DMS 273 treated with DMSO at 0.1 percent for 48 hours (cell line): ENCODE measurements at places on chromosomes 12 and 14.
A peak's percentile ranks its signal among the peaks of the same experiment; 100 is the strongest.

- DNase-seq = no peak
Measured at GRCh38 chr12:27616356-27617142, 79.7 kb upstream of the REP15 start.

DNA sequence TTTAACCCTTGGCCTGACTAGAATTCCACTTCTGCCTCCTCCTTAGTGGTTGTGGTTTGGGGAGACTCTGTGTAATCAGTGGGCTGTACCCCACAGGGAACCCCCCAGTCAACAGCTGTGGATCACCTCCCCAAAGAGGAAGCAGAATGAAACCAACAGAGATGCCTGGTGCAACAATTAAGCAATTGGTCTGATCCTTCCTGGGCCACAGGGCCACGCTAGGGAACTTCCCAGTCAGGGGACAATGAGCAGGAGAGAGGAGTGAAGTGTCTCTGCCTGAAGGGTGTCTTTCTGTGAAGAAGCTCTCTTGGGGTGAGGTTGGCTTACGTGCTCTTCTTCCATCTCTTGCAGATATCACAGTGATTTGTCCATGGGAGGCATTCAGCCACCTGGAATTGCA lies 8.2 kb downstream of the PDE6H start:
- no peak for DNase-seq

GRCh38 chr14:90399541-90400444 lies 3.0 kb downstream of the CALM1 start:
- peak; percentile 89 for DNase-seq

DNA sequence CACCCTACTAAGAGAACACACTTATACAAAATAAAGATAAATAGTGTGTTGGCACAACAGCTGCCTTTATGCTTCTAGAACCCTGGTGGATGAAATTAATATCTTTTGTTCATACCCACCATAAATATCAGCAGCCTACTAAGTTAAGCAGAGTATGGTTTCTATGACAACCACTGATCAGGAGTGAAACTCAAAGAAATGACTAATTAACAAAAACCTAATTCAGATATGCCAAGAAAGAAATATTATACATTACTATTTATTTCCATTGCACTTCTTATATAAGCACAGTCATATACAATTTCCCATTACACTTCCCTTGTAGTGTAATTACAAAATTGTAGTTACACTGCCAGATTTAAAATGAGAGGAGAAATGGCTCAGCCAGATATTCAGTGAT lies 164.1 kb upstream of the CDKN3 start:
- no peak for DNase-seq

DNA sequence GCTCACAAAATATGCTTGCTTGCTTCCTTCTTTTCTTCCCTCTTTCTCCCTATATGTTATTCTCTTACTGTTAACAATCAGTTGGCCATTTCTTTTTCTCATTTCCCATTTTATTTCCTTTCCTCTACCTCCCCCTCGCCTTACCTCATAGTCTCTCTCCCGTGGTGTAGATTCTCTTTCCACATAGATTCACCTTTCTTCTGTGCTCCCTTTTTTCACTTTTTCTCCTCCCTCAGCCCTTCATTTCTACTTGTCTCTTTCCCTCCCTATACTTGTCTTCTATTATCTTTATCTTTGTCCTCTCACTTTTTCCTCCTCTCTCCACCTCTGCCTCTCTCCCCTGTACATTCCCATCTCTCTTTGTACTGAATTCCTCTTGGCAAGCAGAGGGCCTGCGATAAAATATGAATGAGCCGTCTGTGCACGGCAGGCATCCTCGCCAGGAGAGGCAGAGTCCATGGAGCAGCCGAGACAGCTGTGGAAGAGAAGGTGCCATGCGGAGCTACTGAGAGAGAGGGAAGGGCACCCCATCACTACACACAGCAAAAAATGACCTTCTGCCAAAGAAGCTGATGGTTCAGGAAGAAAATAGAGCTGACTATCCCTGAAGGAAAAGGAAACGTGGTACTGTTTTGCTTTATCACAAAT lies 12.1 kb downstream of the C14orf93 start:
- peak; percentile 49 for DNase-seq

GRCh38 chr12:113939867-113940266 lies 26.3 kb downstream of the RBM19 start:
- DNase-seq = no peak

GRCh38 chr14:97366400-97366799 lies 569.2 kb downstream of the VRK1 start:
- DNase-seq = no peak

- no peak for DNase-seq
Measured at GRCh38 chr12:108663324-108664015, 29.8 kb upstream of the SELPLG start.

DNA sequence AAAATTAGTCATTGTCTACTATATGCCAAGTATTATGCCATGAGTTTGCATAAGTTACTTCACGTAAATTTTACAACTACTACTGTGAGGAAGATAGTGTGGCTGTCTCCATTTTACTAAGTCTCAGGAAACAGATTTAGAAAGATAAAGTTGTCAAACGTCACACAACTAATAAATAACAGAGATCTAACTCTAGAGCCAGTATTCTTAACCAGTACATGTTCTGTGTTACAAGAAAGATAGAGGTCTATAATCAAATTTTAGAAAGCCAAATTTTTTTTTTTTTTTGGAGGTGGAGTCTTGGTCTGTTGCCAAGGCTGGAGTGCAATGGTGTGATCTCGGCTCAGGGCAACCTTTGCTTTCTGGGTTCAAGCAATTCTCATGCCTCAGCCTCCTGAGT lies 14.2 kb downstream of the CLEC4C start:
- no peak for DNase-seq

DNA sequence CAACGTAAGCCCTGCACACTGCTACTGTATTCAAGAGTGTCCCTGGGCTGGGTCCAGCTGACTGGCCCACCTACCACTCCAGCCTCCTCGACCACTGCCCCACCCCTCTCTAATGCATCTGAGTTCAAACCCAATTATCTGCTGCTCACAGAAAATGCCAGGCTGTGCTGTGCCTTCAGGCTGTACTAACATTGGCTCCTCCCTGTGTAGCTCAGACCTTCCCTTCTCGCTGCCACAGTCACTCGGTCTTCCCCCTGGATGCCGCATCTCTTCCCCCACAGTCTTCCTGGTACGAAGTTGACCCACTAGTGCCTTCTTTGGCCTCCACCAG lies 12.1 kb downstream of the FICD start:
- DNase-seq = no peak

GRCh38 chr14:96698960-96699539 lies 98.1 kb upstream of the VRK1 start:
- DNase-seq = no peak

DNA sequence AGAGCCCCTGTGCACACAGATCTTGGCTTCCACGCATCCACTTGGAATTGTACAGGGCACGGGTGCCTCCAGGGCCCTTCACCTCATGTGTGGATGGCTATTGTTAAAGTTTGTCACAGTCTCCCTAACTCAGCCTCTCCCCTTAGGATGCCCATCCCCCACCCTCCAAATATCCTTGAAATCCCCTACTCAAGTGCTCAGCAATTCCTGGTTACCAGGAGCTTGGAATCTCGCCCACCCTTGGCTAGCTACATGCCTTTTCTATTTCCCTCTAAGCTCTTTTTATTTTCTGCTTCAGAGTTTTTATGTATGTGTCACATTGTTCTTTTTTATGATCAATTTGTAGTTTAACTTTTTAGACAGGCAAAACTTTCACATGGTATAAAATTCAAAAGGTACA lies 13.0 kb upstream of the NR1H4 start:
- no peak for DNase-seq

DNA sequence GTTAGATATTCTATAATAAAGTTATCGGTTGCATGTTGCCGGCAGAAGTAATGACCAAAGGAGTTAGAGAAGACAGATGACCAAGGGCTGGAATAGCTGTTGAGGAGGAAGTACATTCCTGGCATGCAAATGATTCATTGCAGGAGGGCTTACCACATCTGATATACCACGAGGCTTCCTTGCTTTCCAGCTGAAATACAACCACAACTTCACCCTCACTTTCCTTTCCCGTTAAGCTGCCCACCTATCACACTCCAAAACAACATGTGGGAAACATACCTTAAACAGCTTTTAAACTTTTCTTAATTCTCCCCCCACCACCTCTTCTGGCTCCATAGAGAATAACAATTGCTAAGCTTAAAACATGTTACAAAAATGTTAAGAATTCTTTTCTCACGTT lies 594.1 kb downstream of the NRXN3 start:
- DNase-seq = no peak

GRCh38 chr14:102789349-102789748 lies 12.1 kb downstream of the TRAF3 start:
- DNase-seq = no peak

DNA sequence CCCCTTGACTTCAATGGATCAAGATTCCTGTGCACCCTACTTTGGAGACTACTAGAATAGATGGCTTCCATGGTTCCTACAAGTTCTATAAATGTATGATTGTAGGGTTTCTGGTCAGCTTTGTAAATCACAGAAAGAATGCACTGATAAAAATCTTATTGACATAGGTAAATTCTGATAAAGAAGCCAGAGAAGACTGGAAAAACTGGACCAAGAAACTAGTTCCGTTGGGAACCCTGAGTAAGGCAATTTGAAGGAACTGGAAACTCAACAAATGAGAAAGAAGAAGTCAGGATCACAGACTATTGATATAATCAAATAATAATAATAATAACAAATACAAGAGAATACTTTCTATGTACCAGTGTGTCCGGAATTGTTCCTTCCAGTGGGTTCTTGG lies 15.4 kb upstream of the MGST1 start:
- no peak for DNase-seq

DNA sequence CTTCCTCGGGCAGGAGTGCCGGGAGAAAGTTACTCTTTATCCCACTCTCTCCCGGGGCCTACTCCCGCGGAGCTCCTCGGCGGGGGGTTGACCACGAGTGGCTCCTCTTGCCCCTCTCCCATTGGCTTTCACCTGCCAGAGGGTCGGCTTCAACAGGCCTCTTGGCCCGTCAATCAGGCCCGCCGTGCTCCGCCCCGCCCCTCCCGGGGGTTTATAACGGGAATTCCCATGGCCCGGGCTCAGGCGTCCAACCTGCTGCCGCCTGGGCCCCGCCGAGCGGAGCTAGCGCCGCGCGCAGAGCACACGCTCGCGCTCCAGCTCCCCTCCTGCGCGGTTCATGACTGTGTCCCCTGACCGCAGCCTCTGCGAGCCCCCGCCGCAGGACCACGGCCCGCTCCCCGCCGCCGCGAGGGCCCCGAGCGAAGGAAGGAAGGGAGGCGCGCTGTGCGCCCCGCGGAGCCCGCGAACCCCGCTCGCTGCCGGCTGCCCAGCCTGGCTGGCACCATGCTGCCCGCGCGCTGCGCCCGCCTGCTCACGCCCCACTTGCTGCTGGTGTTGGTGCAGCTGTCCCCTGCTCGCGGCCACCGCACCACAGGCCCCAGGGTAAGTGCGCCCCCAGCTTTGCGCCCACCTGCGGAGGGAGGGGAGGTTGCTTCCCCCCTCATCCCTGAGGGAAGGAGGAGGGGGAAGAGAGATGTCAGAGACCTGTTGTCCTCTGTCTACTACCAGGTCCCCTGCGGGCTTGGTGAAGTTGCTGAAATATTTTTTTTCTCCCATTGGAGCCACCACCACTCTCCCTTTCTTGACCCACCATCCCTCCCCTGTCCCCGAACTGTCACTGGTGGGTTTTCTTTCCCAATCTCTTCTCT lies at the start of gene SMOC1:
TSS of gene SMOC1 (plus strand) at position 242 of the 869 bp plus-strand sequence. CDS start at position 505, 263 bp downstream.
- DNase-seq = peak; percentile 57

DNA sequence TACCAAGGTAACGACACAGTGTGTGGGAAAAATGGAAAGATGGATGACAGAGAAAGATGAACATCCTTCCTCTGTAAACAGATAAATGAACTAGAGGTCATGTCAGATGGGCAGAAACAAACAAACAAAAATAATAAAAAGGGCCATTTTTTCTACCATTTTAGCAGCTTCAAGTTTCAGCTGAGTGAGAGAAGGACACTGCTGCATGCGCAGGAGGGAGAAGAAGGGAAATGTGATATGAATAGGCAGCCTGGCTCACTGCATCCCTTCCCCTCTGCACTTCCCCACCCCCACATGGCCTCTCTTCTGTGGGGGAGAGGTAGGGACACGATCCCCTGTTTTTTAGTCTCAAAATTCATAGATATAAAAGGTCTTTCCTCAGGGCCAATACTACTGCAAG lies 492.0 kb downstream of the NELL2 start:
- no peak for DNase-seq

- DNase-seq = no peak
Measured at GRCh38 chr12:89225401-89225800, 126.9 kb downstream of the DUSP6 start.

GRCh38 chr12:122753319-122753650 lies 661 bp downstream of the DENR start:
- no peak for DNase-seq

DNA sequence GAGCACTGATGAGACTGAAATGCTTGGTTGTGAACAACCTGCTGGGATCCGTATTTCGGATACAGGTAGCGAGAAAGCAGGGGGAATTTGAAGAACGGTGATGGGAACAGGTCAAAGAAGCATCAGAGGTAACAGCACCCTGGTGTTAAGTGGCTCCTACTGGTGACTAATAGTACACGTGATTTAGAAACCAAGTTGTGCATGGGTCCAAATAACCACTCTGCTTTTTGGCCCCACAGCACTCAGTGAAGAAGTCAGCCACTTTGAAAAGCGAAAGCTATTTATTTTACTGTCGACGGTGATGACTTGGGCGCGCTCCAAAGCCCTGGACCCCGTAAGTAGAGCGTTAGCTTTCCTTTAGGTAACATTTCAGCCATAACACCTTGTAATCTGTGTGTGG lies 16.7 kb downstream of the AK7 start:
- DNase-seq = no peak

DNA sequence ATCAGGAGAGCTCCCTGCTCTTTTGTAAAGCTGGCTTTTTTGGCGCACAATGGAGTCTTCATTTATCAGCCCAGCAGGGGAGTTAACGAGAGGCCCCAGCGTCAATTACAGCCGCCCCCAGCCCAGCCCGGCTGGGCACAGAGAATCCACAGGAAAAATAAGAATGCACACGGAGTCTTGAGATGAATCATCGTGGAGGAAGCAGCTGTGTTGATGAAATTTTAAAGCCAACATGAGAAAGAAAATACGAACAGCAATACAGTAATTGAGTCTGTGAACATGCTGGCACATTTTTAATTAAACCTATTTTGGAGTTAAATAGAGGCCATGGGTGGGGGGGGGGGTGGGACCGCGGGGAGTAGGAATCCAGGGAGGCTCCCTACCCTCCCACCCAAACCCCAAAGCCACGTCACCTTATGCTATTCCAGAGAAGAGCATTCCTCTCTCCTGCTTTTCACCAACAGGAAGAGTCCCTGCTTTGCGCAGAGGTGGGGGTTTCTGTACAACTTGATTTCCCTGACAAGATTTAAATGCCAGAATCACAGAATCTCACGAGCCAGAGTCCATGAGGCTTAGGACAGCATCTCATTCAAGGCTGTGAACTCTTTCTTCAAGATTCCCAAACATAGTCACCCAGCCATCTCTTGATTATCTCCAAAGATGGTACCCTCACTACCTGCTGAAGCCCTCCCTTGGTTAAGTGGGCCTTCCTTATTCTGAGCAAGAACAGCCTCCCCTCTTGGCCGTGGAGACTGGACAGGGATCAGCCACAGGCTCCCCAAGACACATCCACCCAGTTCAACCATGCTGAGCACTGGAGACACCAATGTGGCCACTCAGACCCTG lies 50.3 kb downstream of the CCNK start:
- DNase-seq = no peak

- no peak for DNase-seq
Measured at GRCh38 chr12:111257435-111257902, 111.4 kb downstream of the PHETA1 start.

- no peak for DNase-seq
Measured at GRCh38 chr14:105049753-105050550, 15.3 kb downstream of the GPR132 start.
